ENCODE measurements at places on chromosomes 1 and 21.

DNA sequence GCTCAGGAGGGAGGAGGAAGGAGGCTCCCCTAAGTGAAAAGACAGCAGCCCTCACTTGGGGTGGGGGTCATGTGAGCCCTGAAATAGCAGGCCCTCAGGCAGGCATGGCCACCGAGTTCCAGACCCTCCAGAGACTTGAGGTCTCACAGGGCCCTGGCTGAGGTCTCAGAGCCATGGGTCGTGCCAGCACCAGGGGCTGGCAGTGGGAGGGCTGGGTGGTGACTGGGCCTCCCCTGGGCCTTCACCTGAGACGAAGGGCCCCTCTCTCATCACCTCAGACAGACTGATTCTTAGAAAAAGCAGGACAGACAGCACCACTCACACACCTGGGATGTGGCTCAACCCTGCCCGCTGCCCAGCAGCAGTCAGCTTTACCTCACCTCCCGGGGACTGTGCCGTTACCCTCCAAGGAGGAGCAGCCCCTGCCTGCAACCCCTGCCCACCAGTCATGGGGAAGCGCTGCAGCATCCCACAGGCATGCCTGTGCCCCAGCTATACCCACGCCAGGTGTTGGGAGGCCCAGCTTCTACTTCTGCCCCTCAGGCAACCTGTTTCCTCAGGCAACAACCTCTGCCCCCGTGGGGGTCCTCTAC lies 42.6 kb upstream of the LRP8 start:
- DNase-seq = no peak

DNA sequence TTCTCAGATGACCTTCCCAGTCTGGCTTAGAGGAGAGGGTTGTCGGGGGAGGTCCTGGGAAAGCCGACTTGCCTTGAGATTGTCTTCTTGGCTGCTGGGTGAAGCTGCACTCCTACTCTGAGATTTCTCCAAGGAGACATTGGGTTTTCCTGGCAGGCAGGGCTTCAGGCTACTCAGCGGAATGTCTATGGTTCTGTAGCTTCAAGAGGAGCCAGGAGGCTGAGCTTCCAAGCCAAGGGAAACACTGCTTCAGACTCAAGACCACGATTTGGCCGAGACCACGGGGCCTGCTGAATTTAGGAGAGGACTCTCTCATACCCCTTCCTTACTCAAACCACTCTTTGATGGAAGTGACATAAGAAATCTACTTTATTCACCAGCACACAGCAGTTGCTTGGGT lies 67.8 kb downstream of the NTMT2 start:
- no peak for DNase-seq

DNA sequence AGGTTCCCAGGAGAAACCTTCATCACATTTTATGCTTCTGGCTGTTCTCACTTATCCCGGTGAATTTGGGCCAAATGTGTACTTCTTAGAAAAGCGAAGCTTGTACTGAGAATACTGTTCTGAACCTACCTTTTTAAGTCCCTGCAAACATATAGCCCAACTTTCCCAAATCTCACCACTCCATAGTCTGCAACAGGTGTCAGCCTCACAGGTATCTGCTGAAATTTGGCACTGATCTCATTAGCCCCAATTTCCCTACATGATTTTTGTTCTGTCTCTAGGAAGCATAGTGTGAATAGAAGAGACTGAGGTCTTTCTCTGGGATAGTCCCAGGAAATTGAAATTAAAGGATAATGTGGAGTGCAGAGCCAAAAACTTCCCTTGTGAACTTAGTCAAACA lies 11.5 kb downstream of the RIT1 start:
- DNase-seq = no peak

DNA sequence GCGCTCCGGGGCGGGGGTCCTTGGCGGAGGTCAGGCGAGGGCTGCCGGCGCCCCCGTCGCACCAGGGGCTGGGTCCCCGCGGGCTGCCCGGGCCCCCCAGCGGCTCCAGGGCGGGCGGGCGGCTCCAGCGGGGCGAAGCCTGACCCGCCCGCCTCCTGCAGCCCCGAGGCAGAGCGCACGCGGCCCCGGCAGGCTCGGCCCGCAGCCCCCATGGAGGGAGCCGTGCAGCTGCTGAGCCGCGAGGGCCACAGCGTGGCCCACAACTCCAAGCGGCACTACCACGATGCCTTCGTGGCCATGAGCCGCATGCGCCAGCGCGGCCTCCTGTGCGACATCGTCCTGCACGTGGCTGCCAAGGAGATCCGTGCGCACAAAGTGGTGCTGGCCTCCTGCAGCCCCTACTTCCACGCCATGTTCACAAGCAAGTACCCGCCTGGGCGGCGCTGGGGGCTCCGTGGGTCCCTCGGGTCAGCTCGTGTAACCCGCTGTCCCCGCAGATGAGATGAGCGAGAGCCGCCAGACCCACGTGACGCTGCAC lies 817 bp downstream of the KLHL17 start:
- no peak for DNase-seq

GRCh38 chr1:98761219-98761865 lies 99.8 kb downstream of the SNX7 start:
- DNase-seq = no peak

GRCh38 chr1:16112596-16113555 lies 39.4 kb upstream of the FAM131C start:
- DNase-seq = no peak

GRCh38 chr1:216641669-216642460 lies 81.4 kb downstream of the ESRRG start:
- no peak for DNase-seq

- DNase-seq = no peak
Measured at GRCh38 chr1:152546704-152547103, 19.9 kb downstream of the LCE3E start.

- DNase-seq = no peak
Measured at GRCh38 chr21:41761934-41762635, 4.8 kb downstream of the RIPK4 start.

DNA sequence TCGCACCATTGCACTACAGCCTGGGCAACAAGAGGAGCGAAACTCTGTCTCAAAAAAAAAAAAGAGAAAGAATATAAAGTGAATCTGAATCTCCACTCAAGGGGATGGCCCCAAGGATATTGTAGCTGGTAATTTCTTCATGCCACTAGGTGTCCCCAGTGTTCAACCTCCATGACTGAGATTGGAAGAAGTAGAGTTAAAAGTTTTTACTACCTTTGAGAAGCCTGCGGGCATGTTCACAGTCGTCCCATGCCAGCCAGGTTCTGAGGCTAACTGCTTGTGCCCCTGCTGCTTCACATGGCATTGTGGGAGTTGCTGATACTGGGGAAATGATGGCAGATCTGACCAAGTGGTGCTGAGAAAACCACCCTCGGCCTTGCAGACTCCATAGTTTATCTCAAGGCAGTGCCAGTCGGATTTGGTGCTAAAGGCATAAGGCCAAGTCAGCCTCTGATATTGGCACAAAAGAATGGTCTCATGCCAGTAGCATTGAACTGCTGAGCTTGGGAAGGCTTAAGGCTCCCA lies 10.8 kb upstream of the SHISA4 start:
- peak; percentile 26 for DNase-seq

DNA sequence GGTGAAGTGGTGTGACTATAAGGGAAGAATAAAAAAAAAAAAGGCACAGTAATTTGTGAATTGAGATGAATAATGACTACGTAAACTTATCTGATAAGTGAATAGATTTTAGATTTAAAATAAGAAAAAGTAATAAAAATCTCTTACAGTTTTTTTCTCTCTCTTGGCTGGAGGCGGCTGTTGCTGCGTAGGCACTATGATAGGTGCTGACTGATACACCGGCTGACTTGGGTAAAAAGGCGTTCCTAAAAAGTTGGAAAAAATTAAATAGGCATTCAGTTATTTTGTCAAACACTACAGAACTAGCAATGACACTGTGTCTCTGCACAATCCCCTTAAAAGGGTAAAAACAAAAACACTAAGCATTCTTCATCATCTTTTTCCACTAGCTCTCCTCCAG lies 185.7 kb upstream of the HP1BP3 start:
- DNase-seq = no peak

GRCh38 chr1:111911061-111911460 lies 78.4 kb downstream of the KCND3 start:
- no peak for DNase-seq

DNA sequence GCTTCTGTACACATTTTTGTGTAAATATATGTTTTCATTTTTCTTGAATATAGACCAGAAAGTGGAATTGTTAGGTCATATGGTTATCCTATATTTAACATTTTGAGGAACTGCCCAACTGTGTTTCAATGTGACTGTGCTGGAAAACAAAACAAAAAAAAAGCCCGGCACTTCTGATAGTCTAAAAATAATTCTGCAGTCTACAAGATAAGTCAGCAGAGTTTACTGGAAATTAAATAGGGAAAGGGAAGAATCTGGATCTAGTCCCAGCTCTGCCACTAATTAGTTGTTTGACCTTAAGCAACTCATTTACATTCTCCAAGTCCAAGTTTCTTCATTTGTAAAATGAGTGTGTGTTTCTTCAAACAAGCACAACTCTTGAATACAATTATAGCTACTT lies 869.1 kb upstream of the B3GALT2 start:
- no peak for DNase-seq

DNA sequence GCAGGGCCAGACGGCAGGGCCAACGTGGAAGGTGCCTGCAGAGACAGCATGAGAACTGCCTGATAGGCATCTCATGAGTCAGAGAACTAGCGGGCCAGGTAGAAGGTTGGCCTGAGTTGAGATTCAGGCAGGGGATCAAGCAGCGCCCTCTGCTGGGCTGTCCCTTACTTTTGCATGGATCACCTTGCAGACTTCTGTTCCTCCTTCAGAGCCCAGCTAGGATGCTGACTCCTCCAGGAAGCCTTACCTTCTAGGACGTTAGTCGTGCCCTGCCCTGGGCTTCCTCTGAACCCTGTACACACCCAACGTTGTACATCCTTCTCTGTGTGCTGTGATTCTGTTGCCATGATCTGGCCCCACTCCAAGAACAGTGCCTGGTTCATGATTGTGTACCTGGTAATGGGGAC lies 231.3 kb upstream of the VAMP3 start:
- no peak for DNase-seq

GRCh38 chr21:39637197-39637970 lies 24.6 kb downstream of the B3GALT5 start:
- no peak for DNase-seq

DNA sequence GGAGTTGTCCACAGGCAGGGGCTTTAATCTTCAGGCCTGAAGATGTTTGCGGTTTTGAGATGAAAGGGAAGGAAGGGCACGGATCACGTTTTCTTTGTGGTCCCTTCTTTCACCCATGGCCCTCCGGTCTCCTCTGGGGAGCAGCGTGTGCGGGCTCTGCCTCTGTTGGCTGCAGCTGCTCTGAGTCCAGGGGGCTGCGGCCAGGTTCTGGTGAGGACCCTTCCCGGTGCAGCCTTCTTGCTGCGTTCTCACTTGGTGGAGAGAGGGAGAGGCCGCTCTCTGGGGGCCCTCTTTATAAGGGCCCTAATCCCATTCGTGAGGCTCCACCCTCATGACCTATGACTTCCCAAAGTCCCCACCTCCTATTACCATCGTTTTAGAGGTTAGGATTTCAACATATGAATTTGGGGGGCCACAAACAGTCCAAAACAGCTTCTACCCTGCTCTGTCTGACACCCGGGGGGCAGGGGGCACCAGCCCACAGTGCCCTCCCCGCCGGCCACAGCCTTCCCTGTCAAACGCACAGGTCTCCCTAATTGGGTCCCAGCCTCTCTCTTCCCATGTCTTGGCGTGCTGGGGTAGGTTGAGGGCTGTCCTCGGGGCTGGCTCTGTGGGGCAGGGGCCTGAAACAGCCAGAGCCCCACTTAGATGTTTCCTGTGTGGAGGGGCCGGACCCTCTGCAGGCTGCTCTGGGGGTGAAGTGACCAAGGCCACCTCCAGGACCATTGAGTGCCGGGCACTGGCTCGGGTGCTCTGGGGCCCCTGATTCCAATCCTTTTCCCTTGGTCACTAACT lies 100.1 kb upstream of the C1orf174 start:
- no peak for DNase-seq

- no peak for DNase-seq
Measured at GRCh38 chr1:79852004-79852403, 845.5 kb upstream of the ADGRL4 start.

- DNase-seq = no peak
Measured at GRCh38 chr1:90708236-90708786, 8.8 kb downstream of the BARHL2 start.

GRCh38 chr1:34087986-34088385 lies 77.0 kb downstream of the CSMD2 start:
- DNase-seq = no peak

GRCh38 chr1:10253755-10254154 lies 43.4 kb downstream of the KIF1B start:
- no peak for DNase-seq

DNA sequence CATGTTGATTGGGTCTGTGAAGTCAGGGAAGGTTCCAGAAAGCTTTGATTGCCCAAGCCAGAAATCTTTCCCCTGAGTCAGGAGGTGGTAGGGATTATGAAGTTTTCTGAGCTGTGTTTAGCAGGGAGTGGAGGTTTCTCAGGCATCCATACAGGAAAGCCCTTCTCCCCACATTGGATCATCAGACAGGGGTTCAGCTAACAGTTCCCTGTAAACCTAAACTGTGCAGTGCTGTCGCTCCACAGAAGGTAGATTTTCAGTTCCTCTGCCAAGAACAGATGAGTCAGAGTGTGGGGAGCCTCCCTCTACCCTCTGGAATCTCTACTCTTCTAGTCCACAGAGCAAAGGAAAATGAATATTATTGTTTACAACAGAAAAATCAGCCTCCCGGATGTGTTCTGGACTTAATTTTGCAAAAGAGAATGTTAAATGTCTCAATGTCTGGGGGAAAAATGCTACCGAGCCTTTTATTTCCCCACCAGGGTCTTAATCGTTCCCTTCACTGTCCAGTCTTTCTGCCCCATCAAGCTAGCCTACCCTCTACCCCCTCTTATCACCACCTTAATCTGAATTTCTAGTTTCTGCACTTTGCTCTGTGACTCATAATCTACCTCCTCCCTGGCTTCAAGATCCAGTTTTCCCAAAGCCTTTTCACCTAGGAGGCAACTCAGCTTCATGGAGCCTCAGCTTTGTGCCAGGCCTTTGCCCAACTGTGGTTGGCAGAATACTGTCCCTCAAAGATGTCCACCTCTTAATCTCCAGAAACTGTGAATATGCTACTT lies 355.6 kb downstream of the PRDM2 start:
- no peak for DNase-seq

GRCh38 chr1:112905395-112906149 lies 50.4 kb downstream of the SLC16A1 start:
- no peak for DNase-seq

All from stimulated activated CD4-positive, alpha-beta T cell treated with anti-CD3 and anti-CD28 coated beads, Interleukin-4, amount 100 ng/mL, for 24 hours (primary cell).